ENCODE measurements at places on chromosomes 5 and 9.

DNA sequence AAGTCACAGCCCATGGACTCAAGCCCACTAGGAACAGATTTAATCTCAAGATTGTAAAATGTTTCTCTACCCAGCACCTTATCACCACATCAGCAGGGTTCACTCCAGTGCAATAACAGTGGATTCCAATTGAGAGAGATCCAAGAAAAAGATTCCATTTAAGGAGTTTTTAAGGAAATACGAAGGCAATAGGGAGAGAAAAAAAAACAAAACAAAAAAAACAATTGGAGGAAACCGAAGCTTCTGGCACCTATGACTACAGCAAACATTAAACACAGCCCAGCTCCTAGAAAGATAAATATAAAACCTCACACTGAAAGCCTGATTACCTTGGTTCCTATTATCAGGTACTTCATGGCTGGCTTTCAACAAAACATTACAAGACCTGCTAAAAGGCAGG is 192.7 kb downstream of the DAB2IP start:
- DNase-seq, result no peak

- no peak for DNase-seq
Measured at GRCh38 chr9:127941062-127941960, 3.7 kb upstream of the DPM2 start.

DNA sequence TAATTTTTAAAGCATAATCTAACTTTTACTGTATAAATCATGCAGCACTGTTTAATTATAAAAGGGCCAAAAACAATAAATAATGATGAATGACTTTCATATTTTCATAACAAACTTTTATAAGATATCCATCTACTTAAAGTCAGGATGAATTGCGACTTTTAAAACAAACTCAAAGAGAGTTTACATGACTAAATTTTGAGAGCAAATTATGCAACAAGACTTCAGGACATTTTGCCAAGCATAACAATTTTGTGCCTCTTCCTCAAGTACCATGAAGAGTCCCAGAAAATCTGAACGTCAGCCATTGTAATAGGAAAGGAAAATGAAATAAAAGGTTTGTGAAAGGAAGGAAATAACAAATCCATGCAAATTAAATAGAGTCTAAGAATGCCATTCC is 24.4 kb downstream of the ERAP1 start:
- no peak for DNase-seq

- no peak for DNase-seq
Measured at GRCh38 chr5:69489246-69489645, 3.3 kb upstream of the OCLN start.

GRCh38 chr9:13424204-13424603 is 144.7 kb upstream of the MPDZ start:
- DNase-seq, result no peak

Measured in CD4-positive, alpha-beta T cell (primary cell).